ENCODE measurements at places on chromosomes 12 and 14. TPM values are rescaled to one million over a fixed set of nuclear protein-coding genes. Genes with fewer than 3 reads are reported as not detected.

Gene TMEM119
- total RNA-seq = 1.8 TPM

DNA sequence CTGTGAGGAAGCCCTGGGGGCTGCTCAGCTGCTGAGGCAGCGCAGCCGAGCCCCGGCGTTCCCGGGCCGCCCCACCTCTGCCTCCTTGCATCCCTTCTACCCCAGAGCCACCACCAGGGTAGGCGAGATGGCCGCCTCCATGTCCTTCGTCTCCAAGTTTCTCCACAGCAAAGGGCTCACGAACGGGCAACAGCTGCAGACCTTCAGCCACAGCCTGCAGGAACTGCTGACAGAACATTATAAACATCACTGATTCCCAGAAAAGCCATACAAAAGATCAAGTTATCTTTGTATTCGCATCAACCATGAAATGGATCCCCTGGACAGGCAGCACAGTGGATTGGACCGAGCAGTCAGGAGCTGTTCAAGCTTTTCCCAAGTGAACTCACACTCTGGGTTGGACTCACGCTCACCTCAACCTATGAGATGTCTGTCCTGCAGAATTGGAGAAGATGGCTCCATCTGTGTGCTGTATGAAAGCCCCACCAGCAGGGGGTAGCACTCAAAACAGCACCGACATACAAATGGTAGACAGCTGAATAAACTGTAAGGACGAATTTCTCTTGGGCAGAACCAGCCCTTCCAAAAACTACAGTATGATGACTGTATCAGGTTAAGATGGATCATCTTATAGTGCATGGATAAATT lies 19.4 kb upstream of the A2M start:
- no peak overlapping the region for H3K27ac ChIP-seq
- no peaks in the 10 kb centered on the region for H3K36me3 ChIP-seq
- no peak for DNase-seq
- no peak overlapping the region for H3K4me3 ChIP-seq

- DNase-seq = no peak
- no peak overlapping the region for H3K27ac ChIP-seq
- no peak overlapping the region for H3K4me3 ChIP-seq
- no peaks in the 10 kb centered on the region for H3K36me3 ChIP-seq
- no peaks in the 10 kb centered on the region for H3K27me3 ChIP-seq
These were observed 59.9 kb downstream of the VCPKMT start for GRCh38 chr14:50056435-50056834.

DNA sequence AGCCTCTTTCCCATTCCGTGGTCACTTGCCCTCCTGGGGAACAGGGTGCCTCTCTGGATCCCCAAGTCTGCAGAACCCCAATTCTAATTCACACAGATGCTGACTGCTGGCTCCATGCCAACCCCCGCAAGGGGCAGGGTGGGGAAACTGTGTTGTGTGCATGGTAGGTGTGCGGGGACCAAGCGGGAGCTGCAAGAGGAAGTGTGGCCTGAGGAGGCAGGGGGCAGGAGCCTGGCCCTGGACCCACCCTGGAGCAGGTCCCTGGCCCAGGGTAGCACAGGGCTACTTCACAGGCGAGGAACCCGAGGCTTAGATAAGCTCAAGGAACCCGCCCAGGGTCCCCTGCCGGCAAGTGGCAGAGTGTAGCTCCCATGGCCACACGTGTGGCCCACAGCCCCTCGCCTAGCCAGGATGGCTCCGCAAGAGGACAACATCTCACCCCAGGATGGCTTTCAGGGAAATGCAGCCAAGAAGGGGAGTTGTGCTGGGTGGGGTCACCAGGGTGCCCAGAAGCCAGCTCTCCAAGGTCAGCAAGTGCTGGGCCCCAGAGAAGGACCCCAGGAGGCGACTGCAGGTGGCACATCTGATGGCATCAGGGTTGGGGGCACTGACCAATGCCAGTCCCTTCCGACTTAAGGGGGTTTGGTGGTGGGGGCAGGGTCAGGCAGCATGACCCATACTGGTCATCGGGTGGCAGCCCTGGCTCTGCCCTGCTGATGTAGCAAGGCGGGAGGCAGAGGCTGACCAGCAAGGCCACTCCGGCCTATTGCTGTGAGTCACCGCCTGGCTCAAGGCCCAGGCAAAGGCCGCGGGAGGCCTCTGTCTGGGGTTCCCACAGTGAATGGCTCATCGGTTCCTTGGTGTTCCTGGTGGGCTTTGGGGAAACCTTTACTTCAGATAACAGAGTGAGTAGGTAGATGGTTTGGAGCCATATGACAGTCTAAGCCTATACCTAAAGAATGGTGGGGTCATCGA lies 37.3 kb upstream of the EML1 start:
- H3K4me3 ChIP-seq = no peak overlapping the region
- peak; percentile 92 for DNase-seq
- H3K4me1 ChIP-seq = no peaks in the 10 kb centered on the region
- H3K27me3 ChIP-seq = no peaks in the 10 kb centered on the region
- H3K27ac ChIP-seq = peak overlapping the region; percentile 43
